ENCODE measurements at places on chromosomes 4 and X. TPM values are rescaled to one million over a fixed set of nuclear protein-coding genes. Genes with fewer than 3 reads are reported as not detected.
A peak's percentile ranks its signal among the peaks of the same experiment; 100 is the strongest.

Gene NSG1
- 34.5 TPM for total RNA-seq

DNA sequence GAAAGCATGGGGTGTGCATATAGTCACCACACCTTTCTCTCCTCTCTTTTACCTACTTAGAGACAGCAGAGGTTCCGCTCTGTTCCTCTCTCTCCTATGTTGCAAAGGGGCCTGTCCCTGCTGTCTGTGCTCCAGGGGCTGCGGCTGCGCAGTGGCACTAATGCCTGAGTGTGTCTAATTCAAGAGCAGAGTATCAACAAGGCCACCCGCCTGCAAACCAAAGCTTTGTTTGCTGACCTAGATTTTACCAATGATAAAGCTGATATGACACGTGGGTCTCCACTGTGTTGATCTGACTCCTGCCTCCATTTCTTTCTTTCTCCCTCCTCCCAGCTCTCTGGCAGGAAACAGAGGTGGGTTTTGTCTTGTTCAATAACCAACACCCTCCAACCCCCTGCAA is 74.9 kb downstream of the NSG1 start:
- DNase-seq: no peak

DNA sequence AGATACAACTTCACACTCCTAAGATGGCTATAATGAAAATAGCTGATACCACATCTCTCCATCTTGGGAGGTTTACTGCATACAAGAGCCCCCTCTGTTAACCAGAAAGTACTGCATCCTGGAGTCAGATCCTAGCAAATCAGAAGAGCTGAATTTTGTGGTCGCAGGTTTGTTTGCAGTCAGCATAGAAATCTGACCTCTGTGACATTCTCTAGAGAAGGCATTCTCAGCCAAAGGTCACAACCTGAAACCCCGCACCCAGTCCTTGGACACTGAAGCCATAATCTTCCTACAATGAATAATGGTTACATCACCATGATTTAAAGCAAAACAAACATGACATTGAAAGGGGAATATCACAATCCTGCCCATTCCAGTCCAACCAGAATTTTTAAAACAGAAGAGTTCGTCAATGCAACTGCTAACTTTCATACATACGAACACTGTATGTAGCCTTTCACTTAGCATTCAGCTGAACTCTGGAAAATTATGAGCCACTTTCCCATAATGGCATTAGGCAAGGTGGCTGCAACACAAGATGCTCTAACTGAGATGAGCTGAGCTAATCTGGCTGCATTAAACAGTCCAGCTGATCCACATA is 17.6 kb downstream of the HS6ST2 start:
- peak; percentile 58 for DNase-seq

- DNase-seq: no peak
Observed at GRCh38 chrX:17737710-17737985, 355 bp downstream of the SCML1 start.

Measured in GM23338 (cell line).